Activated CD8-positive, alpha-beta memory T cell treated with anti-CD3 and anti-CD28 coated beads, Interleukin-2, amount 10 ng/mL, durations not matched to agents 7 days and 5 days (primary cell): ENCODE measurements at places on chromosomes 2 and 18.
A peak's percentile ranks its signal among the peaks of the same experiment; 100 is the strongest.

GRCh38 chr2:15732341-15733077 is 140.8 kb downstream of the DDX1 start:
- no peak for DNase-seq

DNA sequence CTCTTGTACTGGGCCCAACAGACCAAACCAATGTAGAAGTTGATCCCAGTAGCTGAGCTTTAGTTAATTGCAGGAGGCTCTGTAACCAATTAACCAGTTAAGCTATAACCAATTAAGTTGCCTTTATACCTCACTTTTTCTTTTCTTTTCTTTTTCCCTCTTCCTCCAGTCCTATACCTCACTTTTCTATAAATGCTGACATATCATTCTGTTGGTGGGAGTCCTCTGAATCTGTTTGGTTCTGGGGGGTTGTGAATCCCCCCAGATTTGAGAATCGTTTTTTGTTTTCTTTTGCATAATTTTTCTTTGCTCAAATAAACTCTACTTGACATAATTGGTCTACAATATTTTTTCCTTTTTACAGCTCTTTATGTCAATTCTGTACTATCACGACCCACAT is 38.1 kb upstream of the ACMSD start:
- DNase-seq: no peak

DNA sequence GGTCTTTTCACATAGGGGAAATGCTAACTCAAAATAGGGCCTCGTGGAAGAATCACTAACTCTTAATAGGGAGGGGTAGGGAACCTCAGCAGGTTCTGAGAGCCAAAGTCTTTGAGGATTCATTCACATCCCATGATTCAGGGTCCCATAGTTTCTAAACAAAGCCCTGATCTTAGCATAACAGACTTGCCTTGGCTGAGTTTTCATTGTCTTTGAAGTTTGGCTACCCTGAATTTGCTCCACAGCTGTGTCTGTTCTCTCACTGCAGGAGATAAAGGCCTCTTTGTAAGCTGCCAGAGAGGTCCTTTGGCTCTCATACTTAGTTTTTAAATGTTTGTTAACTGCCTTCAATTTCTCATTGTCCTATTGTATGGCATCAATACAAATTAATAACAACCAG is 54.5 kb downstream of the ZDBF2 start:
- no peak for DNase-seq

DNA sequence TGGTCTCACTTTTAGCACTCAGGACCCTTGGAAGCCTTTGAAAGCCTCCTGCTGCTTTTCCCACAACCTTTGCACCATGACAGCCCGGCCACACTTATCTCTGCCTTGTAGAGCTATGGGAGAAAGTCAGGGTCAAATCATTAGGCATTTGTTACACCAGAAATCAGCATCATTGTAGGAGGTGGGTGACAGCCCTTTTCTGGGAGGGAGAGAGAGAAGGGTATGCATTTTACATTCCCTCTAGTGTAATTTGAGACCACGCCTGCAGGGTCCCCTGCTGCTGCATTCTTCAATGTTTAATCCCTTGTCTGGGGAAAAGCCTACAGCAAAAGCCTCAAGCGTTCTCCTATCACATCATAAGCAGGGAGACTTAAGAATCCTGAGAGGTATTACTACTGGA is 766.8 kb upstream of the FAM98A start:
- no peak for DNase-seq

- no peak for DNase-seq
Measured at GRCh38 chr2:201761101-201761500, 19.6 kb downstream of the ALS2 start.

GRCh38 chr2:170375192-170375591 is 197.2 kb downstream of the MYO3B start:
- DNase-seq: no peak

DNA sequence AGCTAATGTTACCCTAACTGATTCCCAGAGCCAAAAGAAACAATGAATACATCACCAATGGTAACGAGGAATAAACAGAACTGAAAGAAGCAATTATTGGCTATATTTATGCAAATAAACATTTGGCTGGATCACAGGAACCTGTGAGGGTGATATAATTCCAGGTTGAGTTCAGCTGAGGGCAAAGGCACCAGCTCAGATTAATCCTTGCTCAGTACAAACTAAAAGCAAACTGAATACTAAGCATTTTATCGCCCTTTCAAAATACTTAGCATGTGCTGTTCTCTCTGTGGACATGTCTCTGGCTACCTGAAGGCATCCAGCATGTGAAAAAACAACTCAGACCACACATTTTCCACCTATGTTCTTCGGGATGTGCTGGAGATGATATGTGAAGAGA is 791.7 kb downstream of the METTL4 start:
- DNase-seq: no peak

DNA sequence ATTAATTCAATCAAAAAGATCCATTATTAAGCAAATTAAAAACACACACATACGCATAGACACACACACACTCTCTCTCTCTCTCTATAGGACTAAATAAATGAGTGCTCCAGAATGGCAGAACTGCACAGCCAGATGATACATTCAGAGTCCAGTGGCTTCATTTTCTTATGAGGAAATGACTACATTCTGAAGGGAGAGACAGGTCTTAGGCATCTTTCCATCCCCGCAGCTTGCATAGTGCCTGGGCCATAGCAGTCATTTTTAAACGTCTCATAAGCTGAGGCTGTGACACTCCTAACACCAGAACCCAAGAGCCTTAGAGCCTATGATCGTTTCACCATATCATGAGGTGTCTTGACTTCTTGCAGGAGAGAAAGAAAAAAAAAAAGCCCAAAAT is 31.1 kb downstream of the FEZ2 start:
- no peak for DNase-seq

DNA sequence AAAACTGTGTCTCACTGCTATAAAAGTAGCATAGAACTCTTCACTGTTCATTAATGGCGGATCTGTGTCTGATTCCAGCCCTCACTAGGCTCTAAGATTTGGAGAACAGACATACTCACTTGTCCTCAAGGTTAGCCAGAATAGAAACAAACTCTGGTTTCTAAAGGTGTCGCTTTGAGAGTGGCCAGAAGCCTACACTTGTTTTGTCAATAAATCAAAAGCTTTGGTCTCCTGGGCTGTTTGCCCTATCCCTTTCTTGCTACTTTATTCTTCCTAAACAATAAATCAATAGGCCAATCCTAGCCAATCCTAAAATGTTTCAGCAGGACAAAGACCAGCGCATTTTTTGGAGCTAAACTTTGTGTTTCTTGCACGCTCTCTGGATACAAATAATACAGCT is 1064.6 kb upstream of the CHAC2 start:
- no peak for DNase-seq

DNA sequence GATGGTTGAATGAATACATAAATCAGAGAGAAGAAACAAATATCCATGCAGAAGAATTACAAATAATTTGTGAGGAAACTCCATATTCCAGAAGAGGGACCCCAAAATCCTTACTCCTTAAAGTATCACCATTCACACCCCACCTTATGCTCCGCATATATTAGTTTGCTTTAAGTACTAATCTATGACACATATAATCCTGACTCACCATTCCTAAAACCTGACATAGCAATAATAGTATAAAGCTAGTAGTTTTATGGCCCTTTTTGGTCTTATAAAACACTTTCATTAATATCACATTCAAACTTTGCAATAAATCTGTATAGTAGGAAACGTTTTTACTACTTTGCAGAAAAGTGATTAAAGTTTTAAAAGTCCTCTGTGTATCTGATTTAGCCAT is 719.0 kb upstream of the SLC39A10 start:
- no peak for DNase-seq

DNA sequence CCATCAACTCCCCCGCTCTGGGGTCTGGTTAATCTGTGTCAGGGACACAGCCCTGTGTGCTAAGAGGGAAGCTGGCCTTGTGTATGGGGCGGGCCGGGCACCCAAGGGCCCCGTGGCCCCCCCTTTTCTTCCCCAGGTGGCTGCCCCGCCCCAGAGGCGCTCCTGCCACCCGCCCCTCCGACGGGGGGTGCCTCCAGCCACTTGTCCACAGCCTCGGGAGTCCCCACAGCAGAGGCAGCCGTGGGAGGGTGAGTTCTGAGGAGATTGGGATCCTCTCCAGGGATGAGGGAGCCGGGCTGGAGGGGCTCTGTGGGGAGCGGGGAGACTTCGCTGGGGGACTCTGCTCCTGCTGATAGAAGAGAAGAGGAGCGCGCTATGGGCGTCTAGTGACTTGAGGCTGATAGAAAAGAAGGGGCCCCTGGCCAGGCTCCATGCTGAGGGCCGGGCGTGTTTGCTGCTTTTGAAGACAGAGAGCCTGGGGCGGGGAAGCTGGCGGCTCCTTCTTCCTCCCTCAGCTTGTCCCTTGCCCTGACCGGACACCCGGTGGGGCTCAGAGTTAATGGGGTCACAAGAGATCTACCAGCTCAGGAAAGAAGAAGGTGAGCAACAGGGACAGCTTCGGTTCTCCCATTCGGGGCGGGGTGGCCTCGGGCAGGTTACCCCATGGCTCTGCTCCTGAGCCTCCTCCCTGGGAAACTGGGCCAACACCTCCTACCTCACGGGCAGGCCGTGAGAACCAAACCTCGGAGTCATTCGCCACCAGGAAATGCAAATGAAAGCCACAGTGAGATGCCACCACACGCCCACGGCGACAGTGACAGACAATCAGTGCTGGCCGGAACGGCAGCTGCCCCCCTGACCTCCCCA is 89.4 kb upstream of the TAF1B start:
- DNase-seq: peak; percentile 73

GRCh38 chr2:30373881-30374302 is 73.2 kb upstream of the LCLAT1 start:
- no peak for DNase-seq

- no peak for DNase-seq
Measured at GRCh38 chr2:196328088-196328680, 156.8 kb upstream of the STK17B start.

- no peak for DNase-seq
Measured at GRCh38 chr18:2662990-2663389, 7.5 kb downstream of the SMCHD1 start.

- no peak for DNase-seq
Measured at GRCh38 chr2:238162846-238163441, 4.2 kb downstream of the ERFE start.

DNA sequence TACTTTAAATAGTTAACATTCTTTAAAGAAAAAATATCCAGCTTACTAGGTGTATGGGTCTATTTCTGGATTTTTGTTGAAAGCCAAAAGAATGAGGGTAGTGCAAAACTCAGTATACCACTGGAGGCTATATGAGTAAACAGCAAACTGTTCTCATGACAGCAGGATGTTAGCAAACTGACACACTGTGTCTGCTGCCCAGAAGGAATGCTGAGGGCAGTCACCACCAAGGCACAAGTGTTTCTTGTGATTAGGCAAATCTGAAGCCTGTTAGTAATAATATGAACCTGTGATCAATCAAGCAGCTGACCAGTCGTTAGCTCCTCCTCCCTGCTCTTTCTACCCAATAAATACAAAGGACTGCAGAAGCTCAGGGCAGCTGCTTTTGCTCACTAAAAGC is 50.5 kb upstream of the SULT1C3 start:
- DNase-seq: no peak

DNA sequence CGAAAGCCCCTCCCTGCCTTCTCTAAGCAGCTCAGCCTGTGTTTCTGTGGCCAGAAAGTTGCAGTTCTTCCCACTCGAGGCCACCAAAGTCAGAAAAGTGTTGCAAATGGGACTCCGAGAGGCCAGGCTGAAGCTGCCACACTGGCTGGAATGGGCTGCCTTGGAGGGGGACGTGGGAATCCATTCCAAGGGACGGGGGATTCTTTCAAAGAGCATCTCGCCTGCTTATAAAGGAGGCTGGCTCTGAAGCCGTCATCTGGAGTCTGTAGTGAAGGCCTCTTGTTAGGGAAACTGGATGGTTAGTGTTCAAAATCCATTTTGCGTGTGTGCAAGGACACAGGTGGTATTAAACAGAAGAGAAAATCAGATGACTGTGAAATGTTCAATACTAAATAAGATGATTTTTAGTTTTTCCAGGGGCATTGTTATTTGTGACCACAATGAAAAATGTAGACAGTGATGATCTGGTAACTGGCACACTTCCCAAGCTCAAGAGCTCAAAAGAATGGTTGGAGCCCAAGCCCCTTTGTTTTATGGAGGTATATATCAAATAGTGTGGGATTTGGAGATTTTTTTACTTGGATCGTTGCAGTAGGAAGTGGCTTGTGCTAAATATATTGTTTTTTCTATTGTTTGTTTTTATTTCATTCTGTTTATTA is 782 bp downstream of the FAM228B start:
- no peak for DNase-seq

DNA sequence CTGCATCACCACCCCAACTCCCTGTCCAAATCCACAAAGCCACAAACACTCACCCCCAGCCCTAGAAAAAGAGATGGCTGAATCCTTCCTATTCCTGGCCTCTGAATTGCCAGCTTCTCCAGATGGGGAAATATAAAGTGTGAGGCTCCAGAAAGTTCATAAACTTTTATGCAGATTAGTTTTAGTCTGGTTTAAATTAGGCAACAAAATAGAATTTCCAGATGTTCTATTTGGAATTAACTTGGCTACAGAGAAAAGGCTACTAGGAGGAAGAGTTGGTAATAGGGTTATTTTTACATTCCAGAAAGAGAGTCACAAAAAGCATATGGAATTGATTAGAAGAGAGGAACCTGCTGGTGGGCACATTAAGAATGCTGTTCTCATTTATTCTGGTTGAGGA is 56.0 kb downstream of the EN1 start:
- no peak for DNase-seq
